Activated CD4-positive, alpha-beta T cell treated with anti-CD3 and anti-CD28 coated beads, Interleukin-2, amount 50 U/mL, for 4 hours (primary cell): ENCODE measurements at places on chromosomes 2 and 18.

- no peak for DNase-seq
Observed at GRCh38 chr18:35695384-35695783, 113.8 kb downstream of the GALNT1 start.

DNA sequence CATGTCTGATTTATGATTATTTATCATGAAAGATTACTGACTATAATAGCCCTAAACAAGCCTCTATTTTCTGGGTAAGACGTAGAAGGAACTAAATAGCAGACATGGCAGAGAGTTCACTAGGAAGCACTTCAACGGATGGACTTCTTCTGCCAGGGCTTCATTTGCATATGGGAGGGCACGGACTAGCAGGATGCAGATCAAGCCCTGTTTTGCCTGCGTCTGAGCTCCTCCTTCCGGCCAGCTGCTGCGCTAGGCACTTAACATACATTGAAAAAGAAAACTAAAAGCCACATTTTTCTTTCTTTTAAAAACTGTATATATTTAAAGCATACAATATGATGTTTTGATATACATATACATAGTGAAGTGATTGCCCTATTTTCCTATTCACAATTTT, 340.0 kb upstream of the MEX3C start:
- DNase-seq: no peak

GRCh38 chr2:224946895-224947294, 95.4 kb downstream of the DOCK10 start:
- no peak for DNase-seq

DNA sequence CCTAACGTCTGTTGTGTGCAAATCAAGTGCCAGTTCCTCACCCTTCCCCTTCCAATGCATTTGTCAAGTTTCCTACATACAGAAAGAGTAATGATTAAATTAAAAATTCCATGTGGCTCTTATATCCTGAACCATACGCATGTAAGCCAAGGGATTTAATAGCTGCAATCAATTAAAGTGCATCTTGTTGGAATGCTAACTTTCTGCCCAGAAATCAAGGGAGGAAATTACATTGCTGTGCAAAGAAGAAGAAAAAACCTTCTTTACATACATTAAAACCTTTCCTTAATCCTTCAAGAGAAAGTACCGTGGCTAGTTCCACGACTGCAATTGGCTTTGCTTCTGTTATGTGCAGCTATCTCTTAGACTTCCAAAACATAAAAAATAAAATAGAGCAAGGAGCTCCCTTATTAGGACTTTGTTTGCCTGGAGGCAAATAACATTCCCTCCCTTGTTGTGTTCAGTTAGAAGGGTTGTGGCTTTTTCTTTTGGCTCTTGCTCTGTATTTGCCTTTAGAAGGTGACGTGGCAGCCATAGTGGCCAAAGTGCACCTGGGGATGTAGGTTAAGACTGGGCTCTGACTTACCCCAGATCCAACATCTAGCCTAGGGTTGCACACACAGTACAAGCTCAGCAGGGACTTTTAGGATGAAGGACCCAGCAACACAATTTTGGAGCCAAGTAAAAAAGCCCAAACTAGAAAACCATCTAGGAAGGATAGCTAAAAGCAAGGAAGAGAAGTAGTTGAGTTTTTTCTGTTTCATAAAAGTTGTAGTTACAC, 158.3 kb downstream of the ANTXR1 start:
- no peak for DNase-seq

DNA sequence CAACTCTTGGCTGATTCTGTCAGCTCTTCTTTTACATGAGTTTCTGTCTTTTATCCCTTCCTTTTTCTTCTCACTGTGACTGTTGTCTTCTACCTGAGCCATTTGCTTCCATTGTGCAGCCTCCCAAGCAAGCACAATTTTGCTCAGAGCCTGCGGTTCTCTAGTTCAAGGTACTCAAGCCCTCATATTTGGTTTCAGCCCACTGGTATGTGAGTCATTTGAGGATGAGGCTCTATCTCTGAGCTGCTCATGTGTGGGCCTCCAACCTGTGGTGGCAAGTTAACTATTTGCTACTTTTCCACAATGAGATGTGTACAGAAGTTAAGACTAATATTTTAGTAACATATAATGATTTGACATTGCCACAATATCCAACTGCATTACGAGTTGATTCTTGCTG, 183.0 kb downstream of the PHLPP1 start:
- no peak for DNase-seq

DNA sequence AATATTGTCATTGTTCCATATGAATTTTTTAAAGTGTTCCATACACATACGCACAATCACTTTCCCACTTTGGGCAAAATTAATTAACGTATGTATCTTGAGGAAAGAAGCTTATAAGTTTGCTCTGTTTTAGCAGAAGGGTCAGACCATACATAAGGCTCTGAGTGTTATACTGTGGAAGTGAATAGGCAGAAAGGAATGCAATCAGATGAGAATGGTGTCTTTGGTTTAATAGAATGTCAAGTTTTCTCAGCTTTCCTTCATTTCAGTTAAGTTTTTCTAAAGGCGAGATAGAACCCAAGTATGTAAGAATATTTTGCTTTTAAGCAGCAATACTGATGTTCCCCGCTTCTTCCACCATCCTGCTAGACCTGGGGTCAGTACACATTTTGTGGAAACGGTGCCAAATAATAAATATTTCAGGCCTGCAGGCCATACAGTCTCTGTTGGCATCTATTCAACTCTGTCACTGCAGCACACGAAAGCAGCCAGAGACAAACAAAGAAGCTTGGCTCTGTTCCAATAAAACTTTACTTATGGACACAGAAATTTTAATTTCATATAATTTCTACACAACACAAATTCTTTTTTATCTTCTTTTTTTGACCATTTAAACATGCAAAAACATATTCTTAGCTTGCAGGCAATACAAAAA, 100.6 kb downstream of the UPP2 start:
- no peak for DNase-seq

DNA sequence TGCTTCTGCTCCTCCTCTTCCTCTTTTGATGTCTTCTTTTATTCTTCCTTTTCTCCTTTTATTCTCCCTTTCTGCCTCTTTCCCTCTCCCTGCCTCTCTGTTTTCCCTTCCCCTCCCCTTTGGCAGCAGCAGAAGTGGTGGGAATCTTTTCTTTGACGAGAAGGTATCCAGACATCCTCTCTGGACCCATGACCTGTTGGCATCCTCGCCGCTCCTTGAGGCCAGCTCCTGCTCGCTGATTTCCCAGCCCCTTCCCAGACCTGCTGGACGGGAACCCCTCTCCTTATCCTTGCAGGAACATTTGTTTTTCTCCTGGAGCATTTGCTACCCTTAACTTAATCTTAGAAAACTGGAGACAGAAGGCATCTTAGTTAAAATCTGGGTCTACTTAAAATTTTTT, 130.5 kb downstream of the LPIN1 start:
- DNase-seq: no peak
